ENCODE measurements at places on chromosomes 2 and 18.

- no peak for DNase-seq
These were observed 41.1 kb downstream of the ACVR1C start for GRCh38 chr2:157587576-157587975.

GRCh38 chr2:100675373-100675772 is 112.6 kb downstream of the PDCL3 start:
- DNase-seq: no peak

GRCh38 chr18:66640431-66640830 is 36.5 kb upstream of the CDH19 start:
- DNase-seq: no peak

DNA sequence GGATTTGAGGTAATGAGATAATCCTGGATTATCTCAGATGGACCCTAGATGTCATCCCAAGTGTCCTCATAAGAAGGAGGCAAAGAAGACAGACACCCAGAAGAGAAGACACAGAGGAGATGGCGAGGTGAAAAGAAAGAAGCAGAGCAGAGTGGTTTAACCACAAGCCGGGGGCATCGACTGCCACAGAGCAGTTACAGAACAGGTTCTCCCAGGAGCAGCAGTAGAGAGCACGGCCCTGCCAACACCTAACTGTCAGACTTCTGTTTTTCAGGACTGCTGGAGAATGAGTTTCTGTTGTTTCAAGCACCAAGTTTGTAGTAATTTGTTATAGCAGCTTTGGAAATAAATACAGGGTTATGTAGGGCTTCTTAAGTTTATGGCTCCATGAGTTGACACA is 437.0 kb downstream of the THSD7B start:
- DNase-seq: no peak

DNA sequence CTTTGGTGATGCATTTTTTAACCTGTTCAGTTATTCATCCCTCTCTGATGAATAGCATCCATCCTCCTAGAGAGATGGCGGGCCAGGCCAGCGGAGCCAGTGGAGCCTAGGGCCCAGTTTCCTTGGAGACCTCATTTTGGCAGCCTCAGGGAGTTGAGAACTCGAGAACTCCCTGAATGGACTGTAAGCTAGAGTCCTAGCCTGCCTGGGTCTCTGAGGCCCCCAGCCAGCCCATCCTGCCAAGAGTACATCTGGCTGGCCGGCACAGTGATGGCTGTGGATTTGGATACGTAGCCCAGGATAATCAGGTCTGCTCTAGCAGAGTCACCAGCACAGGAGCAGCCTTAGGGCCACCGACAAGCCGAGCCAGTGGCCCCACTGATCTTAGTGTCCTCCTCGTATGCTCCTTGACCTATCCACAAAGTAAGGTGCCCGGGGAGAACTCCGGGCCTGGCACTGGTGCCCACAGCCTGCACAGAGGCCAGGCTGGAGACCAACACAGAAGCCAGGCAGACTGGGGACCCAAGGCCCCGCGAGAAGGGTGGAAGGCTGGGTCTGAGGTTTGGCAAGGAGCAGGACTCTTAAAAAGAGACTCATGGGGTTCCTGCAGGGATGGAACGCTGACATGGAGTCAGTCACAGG is 110.5 kb upstream of the MCFD2 start:
- no peak for DNase-seq

GRCh38 chr2:240663546-240664190 is 19.0 kb downstream of the AQP12B start:
- no peak for DNase-seq

GRCh38 chr2:204869132-204869823 is 324.0 kb downstream of the PARD3B start:
- DNase-seq: peak; percentile 36

GRCh38 chr2:208657468-208657867 is 250.9 kb downstream of the PTH2R start:
- no peak for DNase-seq

DNA sequence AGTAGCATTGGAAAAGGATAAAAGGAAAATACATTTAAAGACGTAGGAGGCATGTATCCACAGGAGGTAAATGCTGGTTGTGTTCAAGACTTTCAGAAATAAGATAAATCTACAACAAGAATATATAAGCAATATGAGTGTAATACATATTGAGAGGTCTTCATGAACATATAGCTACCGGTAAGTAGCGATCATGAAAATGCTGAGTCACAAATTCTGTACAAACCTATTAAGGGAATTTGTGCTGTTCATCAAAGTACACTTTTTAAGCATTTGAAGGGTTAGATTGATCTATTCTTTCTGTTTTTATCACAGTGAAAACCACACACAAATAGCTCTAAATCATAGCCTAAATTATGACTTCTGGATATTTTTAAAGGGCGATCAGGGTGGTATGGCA is 173.1 kb upstream of the NYAP2 start:
- DNase-seq: no peak

DNA sequence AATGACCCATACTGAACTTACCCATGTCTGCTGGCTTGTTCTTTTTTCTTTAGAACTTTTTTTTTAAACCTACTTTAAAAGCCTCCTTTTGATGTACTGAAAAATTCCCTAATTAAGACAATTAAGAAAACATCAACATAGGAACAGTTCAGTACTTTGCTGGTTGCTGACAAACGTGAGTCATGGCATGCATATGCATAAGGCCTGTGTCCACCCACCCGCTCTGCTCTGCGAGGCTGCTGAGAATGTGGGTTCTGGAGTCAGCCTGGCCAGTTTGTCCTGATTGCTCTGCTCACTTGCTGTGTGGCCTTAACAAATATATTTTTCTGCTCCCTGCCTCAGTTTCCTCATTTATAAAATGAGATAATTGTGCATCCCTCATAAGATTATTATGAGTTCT is 27.3 kb downstream of the LAMA3 start:
- DNase-seq: peak; percentile 51

DNA sequence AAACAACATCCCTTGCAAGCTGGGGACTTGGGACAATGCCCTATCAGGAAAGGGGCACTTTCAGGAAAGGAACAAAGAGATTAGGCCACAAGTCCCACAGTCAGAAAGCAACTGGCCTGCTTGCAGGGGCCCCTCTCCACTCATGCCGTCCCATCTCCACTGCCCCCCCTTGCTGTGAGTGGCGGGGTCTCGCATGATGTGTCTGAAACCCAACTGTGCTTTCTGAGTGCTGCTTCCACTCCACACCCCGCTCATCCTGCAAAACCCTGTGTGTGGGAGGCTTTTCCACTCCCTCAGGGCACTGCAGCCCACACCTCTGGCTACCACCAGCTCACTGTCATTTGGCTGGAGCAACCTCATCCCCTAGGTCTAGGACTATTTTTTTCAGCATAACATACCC is 7.9 kb downstream of the HS6ST1 start:
- no peak for DNase-seq

- DNase-seq: no peak
These were observed 66.6 kb downstream of the CTIF start for GRCh38 chr18:48605408-48605845.

DNA sequence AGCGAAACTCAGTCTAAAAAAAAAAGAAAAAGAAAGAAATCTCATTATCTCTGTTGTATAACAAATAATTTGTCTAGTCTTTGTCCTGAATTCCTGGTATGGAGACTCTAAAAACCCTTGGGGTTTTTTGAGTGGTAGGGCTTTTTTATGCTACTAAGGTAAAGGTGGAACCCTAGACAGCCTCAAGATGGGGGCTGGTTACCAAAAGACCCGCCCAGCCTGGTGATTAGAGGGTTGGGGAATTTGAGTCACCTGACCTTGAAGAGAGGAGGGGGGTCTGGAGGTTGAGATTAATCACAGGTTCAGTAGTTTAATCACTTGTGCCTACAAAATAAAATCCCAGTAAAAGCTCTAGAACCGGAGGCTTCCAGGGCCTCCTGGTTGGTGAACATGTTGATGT is 17.6 kb downstream of the SOWAHC start:
- no peak for DNase-seq

DNA sequence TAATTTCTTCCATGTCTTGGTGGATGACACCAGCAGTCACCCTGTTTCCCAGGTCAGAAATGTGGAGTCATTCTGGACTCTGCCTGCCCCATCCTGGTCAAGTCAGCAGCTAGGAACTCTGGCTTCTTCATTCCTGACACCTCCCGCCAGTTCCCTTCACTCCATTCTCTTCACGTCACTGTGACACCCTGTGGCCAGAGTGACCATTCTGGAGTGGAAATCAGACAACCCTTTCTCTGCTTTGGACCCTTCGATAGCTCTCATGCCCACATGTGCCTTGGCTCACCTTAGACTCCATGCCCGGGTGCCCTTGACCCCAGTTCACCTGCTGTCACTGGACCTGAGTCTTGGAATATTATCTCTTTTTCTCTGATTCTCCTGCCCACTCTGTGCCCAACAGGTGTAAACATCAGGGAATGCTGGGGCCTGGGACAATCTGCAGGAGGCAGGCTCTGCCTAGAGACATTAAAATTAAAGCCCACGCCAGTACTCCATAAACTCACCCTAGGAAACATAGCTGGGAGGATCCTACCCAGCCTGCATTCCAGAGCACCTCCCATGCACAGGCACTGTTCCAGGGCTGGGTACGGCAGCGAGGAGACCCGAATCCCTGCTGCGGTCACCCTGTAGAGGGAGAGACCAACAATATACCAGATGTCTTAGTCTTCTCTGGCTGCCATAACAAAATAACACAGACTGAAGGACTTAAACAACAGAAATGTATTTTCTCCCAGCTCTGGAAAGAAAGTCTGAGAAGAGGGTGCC is 41.1 kb upstream of the FAHD2A start:
- DNase-seq: no peak

DNA sequence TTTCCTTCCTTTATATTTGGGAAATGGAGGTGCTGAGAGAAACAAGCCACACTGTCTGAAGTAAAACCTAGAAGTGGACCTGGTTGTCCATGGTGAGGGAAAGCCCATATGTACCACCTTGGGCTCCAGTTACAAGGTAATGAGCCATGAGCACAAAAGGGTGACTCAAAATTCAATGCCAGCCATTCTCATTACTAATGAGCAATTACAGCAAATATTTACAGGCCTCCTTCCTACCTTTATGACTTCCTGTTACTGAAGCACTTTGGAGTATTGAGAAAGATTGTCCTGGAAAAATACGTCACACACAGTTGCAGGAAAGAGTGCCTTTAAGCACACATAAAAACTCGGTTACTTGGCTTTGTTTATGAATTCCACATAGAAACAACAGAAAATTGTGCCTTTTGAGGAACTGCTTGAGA is 9.1 kb downstream of the EPAS1 start:
- no peak for DNase-seq

GRCh38 chr2:65663831-65664407 is 231.5 kb upstream of the SPRED2 start:
- no peak for DNase-seq

DNA sequence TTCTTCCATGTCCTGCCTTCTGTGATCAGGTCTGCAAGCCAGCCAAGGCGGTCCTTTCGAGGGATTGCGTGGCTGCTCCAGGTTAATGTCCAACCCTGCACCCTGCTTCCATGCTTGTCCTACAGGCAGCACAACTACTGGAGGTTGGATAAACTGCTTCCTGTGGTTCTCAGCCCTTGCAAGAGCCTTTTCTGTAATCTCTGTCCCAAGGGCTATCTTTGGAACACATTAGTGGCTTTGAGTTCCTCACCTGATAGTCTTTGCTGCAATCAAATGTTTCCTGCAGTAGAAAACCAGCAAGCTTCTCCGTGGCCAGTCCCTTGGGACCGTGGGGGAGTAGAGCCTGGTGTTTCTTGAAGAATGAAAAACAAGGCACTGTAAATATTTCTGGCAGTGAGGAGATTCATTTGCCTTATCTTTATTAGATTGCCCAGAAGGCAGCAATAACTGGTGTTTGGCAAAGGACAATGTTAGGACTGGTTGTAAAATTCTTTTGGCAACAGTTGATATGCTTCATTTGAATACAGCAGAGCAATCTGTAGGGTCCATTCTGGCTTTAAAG is 214.4 kb downstream of the FHOD3 start:
- DNase-seq: peak; percentile 46

- no peak for DNase-seq
These were observed 91.8 kb downstream of the KLHL29 start for GRCh38 chr2:23476786-23477185.

- no peak for DNase-seq
These were observed 109.8 kb downstream of the UPP2 start for GRCh38 chr2:158211502-158211901.

DNA sequence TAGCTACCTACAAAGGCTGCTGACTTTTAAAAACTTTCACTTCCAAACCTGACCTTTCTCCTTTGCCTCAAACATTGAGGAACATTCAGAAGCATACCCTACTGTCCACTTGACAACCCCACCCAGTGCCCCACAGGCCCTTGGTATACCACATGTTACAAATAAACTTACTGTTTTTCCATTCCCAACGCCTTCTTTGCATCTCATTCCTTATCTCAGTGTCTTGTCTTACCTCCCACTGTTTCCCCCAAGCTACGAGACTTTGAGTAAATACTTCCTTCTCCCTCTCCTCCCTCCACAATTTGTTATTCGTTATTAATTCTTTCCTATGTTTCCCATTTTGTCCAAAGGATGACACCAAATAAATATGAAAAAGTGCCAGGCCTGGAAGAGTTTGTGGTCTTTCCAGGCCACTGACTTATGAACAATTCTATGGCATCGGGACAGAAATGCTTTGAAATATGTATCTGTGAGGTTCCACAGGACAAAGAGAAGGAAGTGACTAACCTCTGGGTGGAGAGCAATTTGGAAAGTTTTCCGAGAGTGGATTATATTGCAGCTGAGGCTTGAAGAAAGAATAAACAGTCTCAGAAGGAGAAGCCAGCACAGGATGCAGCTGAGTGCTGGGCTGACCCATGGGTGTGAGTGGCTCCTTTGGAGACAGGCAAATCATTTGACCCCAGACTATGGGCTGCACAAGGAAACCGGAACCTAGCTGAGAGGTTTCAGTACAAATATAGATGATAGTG is 409.0 kb downstream of the LPIN1 start:
- peak; percentile 93 for DNase-seq
